ENCODE measurements at places on chromosomes 1 and 21.

DNA sequence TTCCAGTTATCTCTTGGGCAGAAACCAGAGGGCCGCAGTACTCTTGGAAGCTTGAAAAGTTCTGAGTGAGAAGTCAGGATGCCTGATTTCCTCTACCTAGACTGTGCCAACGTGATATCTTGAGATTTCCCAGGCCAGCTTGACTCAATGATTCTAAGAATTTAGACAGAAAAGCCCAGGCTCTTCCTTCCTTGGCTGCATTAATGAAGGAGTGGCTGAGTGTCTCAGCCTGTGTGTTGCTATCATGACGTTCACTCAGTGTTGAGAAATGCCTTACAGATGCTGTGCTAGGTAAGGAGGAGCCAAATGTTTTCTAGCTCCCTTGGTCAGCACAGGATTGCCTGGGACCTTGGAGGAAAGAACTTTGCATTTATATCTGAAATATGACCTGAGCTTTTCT, 454.1 kb upstream of the USP24 start:
- DNase-seq = peak; percentile 33

DNA sequence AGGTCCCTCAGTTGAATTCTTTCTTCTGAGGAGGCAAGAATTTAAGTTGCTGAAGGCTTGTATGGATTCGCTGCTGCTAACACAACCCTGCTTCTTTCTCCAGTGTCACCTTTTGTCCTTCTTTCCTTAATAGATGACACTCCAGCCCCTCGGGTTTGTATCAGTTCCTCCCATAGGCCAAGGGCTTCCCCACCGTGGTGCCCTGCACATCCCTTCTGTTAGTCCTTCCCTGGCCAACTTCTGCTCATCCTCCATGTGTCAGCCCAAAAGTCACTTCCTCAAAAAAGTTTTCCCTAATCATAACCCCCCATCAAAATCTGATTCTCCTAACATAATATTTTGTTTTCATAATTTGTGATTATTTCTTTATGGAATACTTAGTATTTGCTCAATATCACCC, 190.4 kb downstream of the RHOU start:
- no peak for DNase-seq

GRCh38 chr1:100506217-100506616, 31.7 kb upstream of the GPR88 start:
- no peak for DNase-seq

- DNase-seq = no peak
Observed at GRCh38 chr1:34013958-34014737, 150.3 kb downstream of the HMGB4 start.

DNA sequence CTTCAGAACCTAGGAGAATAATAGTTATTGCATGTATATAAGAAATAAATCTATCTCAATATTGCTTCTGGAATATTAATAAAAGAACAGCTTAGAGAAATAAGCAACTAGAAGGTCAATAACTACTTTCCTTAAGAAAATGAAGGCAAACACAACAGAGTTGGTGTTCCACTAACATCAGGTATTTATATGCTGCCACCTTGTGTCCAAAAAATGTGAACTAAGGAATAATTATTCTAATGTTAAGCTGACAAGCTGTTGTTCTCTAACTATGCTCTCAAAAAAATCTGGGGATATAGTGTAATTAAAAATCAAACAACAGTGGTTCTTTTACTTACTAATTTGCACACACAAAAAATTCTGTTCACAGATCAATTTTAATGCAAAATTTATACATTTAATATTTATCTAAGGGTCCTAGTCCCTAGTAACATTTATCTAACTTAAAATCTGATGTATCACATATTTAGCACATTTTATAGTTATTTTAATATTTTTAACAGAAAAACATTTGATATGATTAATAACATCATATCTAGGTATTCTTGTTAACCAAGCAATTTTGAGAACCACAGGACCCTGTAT, 39.6 kb downstream of the UCHL5 start:
- no peak for DNase-seq

Measured in left cardiac atrium (tissue), 4 donors.